ENCODE measurements at places on chromosomes 7 and 10. TPM values are rescaled to one million over a fixed set of nuclear protein-coding genes. Genes with fewer than 3 reads are reported as not detected.
A peak's percentile ranks its signal among the peaks of the same experiment; 100 is the strongest.

- H3K27ac ChIP-seq = no peak overlapping the region
- DNase-seq = no peak
- no peaks in the 10 kb centered on the region for H3K4me1 ChIP-seq
- no peaks in the 10 kb centered on the region for H3K36me3 ChIP-seq
- no peak overlapping the region for H3K4me3 ChIP-seq
Observed at GRCh38 chr7:82700741-82701140, 257.2 kb upstream of the CACNA2D1 start.

DNA sequence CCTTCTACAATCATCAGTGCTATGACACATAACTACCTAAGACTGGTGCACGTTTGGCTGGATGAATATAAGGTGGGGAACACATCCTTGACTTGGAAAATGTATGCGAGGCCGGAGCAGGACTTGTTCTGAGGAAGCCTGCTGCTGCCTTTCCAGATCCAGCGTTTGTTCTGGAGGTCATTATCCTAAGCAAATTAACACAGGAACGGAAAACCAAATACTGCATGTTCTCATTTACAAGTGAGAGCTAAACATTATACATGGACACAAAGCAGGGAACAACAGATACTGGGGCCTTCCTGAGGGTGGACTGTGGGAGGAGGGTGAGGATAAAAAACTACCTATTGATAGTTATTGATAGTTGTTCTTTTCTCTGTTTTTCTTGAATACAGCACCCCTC lies 10.8 kb upstream of the GALNT11 start:
- no peak overlapping the region for H3K27ac ChIP-seq
- peaks cover 17% of the 10 kb centered on the region for H3K27me3 ChIP-seq
- no peaks in the 10 kb centered on the region for H3K4me1 ChIP-seq
- no peak for DNase-seq
- no peaks in the 10 kb centered on the region for H3K36me3 ChIP-seq

DNA sequence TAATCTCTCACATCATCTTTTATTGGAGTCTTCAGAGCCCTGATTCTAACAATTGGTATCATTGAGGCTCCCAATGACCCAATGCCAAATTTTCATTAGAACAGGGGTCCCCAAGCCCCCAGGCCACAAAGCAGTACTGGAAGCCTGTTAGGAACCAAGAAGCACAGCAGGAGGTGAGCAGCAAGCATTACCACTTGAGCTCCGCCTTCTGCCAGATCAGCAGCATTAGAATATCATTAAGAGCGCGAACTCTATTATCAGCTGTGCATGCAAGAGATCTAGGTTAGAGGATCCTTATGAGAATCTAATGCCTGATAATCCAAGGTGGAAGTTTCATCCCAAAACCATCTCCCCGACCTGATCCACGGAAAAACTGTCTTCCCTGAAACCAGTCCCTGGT lies 23.1 kb downstream of the KIF5B start:
- H3K4me1 ChIP-seq = peaks cover 27% of the 10 kb centered on the region
- no peak overlapping the region for H3K4me3 ChIP-seq
- H3K27ac ChIP-seq = no peak overlapping the region
- DNase-seq = no peak
- H3K36me3 ChIP-seq = peaks cover 84% of the 10 kb centered on the region

ZNF783 gene
- total RNA-seq = 15.8 TPM

DNA sequence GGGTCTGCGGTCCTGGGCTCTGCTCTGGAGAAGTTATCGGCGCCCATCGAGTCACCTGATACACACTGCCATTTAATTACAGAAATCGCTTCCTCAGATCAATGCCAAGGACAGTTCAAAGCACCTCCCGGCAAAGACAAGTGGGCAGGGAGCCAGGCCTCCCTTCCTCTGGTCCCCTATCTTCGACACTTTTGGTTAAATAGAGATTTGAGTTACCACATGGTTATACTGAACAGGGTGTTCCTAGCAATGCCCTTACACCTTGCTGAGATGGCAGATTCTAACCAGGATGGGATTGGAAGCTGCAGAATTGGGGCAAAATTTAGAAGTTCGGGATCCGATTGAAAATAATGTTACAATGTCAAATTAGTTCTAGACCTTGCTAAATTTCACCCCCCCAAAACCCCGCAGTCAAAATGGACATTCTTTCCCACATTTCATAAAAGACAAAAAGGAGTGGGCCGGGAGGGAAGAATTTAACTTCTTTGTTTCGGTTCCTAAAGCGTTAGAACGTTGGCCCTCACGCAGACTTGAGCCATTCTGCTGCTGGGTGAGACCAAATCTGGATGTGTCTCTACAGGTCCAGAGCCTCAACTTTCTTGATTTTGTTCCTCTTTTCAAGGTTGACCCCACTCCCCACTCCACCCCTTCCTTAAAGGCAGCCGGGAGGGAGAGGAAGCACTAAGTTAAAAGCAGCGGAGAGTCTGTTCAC lies 2.2 kb upstream of the DLX5 start:
- peaks cover 22% of the 10 kb centered on the region for H3K4me1 ChIP-seq
- peaks cover 66% of the 10 kb centered on the region for H3K27me3 ChIP-seq

- peaks cover 5% of the 10 kb centered on the region for H3K4me1 ChIP-seq
- no peak overlapping the region for H3K4me3 ChIP-seq
- DNase-seq = no peak
Observed at GRCh38 chr10:116268976-116269375, 4.0 kb downstream of the GFRA1 start.

DNA sequence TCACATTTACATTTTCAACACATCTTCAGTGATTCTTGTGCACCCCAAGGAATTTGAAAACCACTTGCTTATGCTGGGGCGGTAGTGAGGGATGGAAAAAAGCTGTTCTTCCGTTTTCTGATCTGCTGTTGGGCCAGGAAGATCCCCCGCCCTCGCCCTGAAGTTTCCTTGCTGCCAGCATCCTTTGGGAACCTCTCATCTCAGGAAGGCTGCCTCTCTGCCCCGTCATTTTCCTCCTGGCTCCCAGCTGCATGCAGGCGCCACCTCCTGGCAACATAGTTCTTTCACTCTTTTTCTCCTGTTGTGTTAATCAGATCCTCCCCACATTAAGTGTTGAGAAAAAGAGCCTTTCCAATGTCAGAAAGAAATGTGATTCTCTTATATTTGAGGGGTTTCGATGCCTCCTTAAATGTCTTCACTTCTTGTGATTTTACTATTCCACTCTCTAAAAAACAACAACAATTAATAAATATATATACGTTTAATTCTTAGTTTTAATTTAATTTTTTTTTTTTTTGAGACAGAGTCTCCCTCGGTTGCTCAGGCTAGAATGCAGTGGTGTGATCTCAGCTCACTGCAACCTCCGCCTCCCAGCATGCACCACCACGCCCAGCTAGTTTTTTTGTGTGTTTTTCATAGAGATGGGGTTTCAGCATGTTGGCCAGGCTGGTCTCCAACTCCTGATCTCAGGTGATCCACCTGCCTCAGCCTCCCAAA lies 122.9 kb downstream of the RALA start:
- no peak overlapping the region for H3K27ac ChIP-seq
- H3K4me3 ChIP-seq = no peak overlapping the region
- H3K27me3 ChIP-seq = no peaks in the 10 kb centered on the region

DNA sequence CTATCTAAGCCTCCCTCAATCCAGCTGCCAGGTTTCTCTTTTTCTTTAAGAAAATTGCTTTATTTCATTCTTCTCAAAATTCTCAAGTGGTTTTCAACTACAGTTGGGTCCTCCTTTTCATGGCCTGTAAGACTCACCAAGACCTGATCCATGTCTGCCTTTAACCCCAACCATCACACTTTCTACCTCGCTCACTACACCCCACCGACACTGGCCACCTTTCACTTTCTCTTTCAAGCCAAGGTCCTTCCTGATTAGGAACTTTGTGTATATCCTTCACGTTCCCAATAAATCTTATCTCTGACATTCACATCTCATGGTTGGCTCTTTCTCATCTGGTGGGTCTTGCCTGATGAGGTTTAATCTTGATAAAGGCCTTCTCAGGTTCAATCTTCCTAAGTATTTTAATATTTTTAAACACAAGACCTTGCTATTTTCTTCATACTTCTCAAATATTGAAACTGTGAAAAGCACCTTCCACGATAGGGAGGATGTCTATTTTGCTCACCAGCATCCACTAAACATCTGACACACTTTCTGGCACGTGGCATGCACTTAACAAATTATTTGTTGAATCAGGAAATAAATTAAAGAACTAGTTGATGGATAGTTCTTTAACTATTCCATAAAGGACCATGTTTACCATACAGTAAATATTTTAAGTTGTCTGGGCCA lies 624.8 kb downstream of the GRID1 start:
- H3K27me3 ChIP-seq = no peaks in the 10 kb centered on the region
- H3K36me3 ChIP-seq = no peaks in the 10 kb centered on the region
- H3K27ac ChIP-seq = no peak overlapping the region
- peak overlapping the region; percentile 40 for H3K4me3 ChIP-seq
- DNase-seq = no peak
- no peaks in the 10 kb centered on the region for H3K4me1 ChIP-seq

- DNase-seq = peak; percentile 19
- peaks cover 17% of the 10 kb centered on the region for H3K27me3 ChIP-seq
- peaks cover 5% of the 10 kb centered on the region for H3K36me3 ChIP-seq
- H3K4me1 ChIP-seq = peaks cover 2% of the 10 kb centered on the region
Observed at GRCh38 chr10:126387041-126387921, 996 bp downstream of the ADAM12 start.

GRCh38 chr10:11341283-11341960 lies 270.0 kb downstream of the USP6NL start:
- no peak for DNase-seq
- H3K4me3 ChIP-seq = no peak overlapping the region
- H3K27me3 ChIP-seq = no peaks in the 10 kb centered on the region
- no peak overlapping the region for H3K27ac ChIP-seq

SGPL1 gene
- 28.5 TPM for total RNA-seq

MYPN gene
- not detected for total RNA-seq

DNA sequence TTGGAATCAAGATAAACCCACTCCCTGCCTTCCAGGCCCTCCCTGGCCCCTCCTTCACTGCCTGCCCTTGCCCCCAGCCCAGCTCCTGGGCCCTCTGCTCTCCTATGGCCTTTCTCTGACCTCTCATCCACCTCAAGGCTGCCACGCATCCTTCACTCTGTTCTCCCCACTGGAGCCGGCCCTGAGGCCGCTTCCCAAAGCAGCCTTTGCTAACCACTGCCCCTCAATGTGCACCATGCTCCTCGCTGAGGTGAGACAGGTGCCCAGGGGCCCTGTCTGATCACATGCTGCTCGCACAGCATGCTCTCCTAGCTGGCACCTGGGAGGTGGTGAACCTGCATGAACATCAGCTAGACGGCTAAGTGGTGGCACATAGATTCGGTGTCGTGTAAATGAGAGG lies 138.5 kb upstream of the RET start:
- H3K27me3 ChIP-seq = peaks cover 20% of the 10 kb centered on the region
- no peaks in the 10 kb centered on the region for H3K36me3 ChIP-seq
- DNase-seq = no peak
- no peak overlapping the region for H3K4me3 ChIP-seq

GRCh38 chr7:78326189-78326588 lies 527.6 kb downstream of the PHTF2 start:
- no peaks in the 10 kb centered on the region for H3K4me1 ChIP-seq
- H3K36me3 ChIP-seq = no peaks in the 10 kb centered on the region
- no peak overlapping the region for H3K4me3 ChIP-seq
- H3K27me3 ChIP-seq = no peaks in the 10 kb centered on the region
- H3K27ac ChIP-seq = no peak overlapping the region

DNA sequence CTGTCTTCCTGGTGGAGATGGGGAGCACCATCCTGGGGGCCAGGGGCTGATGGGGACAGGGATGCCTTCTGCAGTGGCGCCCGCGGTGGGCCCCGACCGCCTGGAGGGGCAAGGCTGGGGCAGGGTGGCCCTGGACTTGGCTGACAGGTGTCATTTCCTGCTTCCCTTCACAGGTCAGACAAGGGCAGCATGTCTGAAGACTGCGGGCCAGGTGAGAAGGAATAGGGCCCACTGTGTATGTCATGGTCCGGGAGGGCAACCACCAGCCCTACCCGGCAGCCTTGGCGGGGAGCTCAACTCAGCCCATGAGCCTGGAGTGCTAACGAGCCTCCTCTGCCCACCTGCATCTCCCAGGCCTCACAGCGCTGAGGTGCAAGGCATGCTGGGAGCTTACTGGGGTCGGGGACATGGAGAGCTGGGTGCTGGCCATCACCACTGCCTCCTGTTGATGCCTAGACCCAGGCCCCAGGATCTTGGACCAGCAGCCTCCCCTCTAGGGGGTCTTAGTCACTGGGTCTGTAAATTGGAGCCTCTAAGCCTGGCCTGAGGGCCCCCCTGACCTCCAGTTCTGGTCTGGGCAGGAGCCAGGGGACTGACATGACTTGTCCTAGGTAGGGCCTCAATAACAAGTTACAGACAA lies 28.0 kb upstream of the SRRM3 start:
- no peaks in the 10 kb centered on the region for H3K36me3 ChIP-seq
- H3K27ac ChIP-seq = no peak overlapping the region
- no peak overlapping the region for H3K4me3 ChIP-seq
- H3K27me3 ChIP-seq = no peaks in the 10 kb centered on the region

PRTFDC1 gene
- total RNA-seq = 1.7 TPM

DNA sequence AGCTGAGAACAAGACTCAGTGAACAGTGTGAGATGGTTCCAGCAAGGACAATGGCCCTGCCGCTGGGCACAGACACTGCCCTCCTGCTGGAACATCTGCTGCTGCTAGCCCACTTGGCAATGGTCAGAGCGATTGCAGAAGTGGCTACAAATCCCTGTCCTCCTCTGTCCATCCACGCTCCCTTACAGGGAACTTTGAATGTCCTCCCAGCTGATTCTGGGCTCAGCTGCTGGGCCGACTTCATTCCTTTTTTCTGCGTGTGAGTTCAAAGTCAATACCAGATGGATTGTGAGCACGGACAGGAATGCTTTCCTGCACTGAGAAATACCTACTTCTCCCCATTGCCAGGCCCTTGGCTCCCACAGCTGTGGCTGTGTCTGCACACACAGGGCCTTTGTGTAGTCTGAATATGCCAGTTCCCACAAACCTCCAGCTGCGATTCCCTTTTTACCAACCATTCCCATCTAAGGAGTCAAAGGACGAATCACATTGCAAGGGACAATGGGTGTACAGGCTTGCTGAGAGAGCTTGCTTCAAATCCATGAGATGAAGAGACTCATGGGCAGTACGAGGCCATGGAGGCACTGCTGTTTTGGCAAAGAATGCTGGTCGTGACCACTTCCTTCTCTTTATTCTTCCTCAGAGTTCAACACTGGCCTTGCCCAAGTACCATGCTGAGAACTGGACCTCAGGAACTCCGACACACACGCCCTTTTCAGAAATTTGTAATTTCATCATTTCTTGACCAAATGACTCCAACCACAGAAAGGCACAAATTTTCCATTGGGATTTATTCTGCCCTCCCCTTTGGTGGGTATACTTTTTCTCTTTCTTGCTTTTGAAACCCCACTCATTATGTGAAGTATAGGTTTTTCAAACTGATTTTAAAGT lies 44.2 kb downstream of the BPGM start:
- H3K27ac ChIP-seq = no peak overlapping the region
- no peaks in the 10 kb centered on the region for H3K36me3 ChIP-seq
- peaks cover 30% of the 10 kb centered on the region for H3K4me1 ChIP-seq
- H3K4me3 ChIP-seq = no peak overlapping the region

DNA sequence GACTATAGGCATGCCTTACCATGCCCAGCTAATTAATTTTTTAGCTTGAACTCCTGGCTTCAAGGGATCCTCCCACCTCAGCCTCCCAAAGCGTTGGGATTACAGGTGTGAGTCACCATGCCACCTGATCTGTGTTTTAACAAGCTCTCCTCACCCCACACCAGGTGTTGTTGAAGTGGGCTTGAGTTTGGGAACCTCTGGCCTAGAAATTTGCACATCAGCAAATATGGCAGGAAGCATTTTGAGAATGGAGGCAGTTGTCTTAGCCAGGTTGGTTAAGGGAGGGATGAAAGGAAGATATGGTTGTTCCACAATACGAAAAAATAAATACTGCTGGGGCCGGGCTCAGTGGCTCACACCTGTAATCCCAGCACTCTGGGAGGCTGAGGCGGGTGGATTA lies 433.1 kb downstream of the TYW1 start:
- no peak overlapping the region for H3K4me3 ChIP-seq
- H3K27ac ChIP-seq = no peak overlapping the region
- H3K27me3 ChIP-seq = no peaks in the 10 kb centered on the region
- H3K4me1 ChIP-seq = no peaks in the 10 kb centered on the region
- no peak for DNase-seq

ZNF138 gene
- 8.3 TPM for total RNA-seq

All from activated CD4-positive, alpha-beta memory T cell treated with anti-CD3 and anti-CD28 coated beads, Interleukin-2, amount 10 ng/mL, durations not matched to agents 7 days and 5 days (primary cell).